Fibroblast of upper back skin (primary cell): ENCODE measurements at places on chromosomes 12 and 14.

GRCh38 chr14:104136472-104137296 is 1.7 kb upstream of the KIF26A start:
- no peak for DNase-seq

GRCh38 chr14:104369208-104369607 is 210.4 kb upstream of the C14orf180 start:
- no peak for DNase-seq

DNA sequence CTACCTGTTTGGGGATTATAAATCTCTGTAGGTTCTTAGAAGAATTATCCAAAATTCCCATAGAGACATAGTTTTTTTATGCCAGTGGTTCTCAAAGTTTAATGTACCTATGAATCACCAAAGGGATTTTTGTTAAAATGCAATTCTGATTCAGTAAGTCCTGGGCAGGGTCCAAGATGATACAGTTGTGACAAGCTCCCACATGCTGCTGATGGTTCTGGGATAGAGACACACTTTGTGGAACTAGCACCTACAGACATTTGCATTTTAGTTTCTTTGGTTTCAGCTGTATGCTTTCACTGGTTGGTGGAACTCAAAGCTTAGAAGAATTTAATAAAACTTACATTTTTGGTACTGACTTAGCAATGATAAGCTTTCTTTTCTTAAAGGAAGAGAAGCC is 80.4 kb downstream of the PTCSC3 start:
- peak; percentile 50 for DNase-seq

GRCh38 chr12:129079719-129080118 is 226.4 kb downstream of the GLT1D1 start:
- no peak for DNase-seq

GRCh38 chr14:76518366-76518765 is 142.4 kb downstream of the ESRRB start:
- DNase-seq = no peak

GRCh38 chr14:79924551-79924950 is 286.8 kb downstream of the DIO2 start:
- DNase-seq = no peak

DNA sequence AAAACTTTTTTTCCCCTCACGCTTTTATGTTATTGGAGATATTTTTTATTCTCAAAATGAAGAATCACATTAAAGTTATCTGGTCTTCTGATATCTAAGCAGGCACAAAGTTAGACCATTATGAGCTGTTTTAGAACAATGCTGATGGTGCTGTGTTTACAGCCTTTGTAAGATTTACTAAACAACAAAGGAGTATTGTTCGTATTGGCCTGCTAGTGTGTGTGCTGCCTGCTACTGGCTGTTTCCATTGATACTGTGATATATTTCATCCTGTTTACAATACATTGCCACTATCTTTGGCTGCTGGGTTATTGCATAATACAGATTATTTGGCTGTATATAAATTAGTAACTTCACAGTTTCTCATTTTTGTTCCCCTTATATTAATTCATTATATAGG is 220.8 kb downstream of the ITPR2 start:
- no peak for DNase-seq

DNA sequence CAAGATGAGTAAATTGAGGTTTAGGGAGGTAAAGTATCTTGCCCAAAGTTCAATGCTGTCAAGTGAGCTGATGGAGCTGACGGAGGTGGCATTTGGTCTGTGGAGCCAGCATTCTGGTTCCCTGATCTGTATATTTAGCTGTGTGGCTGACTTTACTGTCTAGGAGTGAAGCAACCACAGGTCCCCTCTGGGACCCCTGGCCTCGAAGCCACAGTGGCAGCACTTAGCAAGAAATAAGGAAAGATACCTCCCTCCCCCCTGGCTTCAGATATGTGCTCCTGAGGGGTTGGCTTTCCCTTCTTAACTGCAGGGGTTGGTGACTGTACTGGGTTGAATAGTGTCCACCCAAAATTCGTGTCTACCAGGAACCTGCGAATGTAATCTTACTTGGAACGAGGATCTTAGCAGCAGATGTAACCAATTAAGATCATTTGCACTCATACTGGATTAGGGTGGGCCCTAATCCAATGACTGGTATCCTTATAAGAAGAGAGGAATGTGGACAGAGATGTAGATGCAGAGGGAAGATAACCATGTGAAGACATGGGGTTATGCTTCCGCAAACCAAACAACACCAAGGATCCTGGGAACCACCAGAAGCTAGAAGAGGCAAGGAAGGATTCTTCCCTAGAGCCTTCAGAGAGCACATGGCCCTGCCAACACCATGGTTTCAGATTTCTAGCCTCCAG is 2.0 kb upstream of the ACVR1B start:
- peak; percentile 31 for DNase-seq

GRCh38 chr12:113040722-113041171 is 15.8 kb upstream of the DTX1 start:
- peak; percentile 35 for DNase-seq

GRCh38 chr12:108640802-108641445 is 7.2 kb upstream of the SELPLG start:
- DNase-seq = peak; percentile 59

- no peak for DNase-seq
Measured at GRCh38 chr12:52585946-52586345, 12.3 kb upstream of the KRT74 start.

DNA sequence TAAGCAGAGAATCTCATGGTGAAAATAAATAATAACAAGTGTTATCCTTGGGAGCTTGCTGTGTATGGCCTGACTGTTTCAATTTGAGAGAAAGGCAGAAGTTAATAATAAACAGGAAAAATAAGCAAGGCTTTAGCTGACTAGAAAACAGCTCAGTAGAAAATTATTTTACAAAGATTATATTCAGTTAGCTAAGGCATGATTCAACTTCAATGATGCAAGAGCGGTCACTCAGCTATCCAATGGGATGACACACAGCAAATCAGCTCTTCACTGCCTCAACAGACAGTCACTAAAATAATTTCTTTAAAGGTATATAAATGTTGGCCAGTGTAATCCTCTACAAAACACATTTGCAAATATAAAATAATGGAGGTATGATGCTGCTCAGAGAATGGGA is 18.6 kb downstream of the GSTZ1 start:
- DNase-seq = peak; percentile 48

DNA sequence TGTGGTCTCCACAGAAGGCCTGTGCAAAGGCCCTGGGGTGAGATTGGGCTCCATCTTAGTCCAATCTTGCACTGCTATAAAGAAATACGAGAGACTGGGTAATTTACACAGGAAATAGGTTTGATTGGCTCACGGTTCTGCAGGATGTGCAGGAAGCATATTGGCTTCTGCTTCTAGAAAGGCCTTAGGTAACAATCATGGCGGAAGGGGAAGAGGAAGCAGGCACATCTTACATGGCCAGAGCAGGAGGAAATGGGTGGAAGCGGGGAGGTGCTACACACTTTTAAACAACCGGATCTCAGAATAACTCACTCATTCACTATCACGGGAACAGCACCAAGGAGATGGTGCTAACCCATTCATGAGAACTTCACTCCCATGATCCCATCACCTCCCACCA is 55.4 kb downstream of the FAR2 start:
- no peak for DNase-seq

DNA sequence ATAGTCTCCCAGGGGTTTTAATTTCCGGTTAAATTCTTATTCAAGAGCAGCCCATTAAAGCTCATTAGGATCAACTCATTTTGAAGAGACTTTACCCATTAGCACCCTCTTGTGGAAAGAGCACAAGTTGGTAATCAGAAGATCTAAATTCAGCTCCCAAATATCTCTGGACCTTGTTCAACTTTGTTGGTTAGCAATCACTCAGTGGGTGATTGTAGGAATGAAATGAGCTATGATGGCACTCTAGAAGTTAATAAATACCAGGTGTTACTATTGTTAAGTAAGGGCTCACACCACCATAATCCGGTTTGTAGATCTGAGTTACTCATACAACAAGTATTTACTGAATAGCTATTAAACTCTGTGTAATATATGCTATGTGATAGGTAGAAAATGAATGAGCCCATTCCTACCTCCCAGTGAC is 42.9 kb downstream of the TRIP11 start:
- peak; percentile 96 for DNase-seq

DNA sequence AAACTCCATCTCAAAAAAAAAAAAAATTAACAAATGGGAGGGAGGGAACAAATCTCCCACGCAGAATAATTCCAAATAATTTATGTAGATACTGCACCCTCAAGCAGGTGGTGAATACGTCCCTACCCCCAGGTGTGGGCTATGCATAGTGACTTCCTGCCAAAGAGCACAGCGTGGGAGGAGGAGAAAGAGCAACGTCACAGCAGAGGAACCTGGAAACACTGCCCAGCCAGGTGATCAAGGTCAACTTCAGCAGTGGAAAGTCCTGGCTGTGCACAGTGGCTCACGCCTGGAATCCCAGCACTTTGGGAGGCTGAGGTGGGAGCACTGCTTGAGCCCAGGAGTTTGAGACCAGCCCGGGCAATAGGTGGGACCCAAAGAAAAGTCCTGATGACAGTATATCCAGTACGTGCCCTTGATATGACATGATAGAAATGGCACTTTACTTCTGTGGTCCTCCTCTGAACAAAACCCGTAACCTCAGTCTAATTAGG is 9.5 kb downstream of the CINP start:
- no peak for DNase-seq

DNA sequence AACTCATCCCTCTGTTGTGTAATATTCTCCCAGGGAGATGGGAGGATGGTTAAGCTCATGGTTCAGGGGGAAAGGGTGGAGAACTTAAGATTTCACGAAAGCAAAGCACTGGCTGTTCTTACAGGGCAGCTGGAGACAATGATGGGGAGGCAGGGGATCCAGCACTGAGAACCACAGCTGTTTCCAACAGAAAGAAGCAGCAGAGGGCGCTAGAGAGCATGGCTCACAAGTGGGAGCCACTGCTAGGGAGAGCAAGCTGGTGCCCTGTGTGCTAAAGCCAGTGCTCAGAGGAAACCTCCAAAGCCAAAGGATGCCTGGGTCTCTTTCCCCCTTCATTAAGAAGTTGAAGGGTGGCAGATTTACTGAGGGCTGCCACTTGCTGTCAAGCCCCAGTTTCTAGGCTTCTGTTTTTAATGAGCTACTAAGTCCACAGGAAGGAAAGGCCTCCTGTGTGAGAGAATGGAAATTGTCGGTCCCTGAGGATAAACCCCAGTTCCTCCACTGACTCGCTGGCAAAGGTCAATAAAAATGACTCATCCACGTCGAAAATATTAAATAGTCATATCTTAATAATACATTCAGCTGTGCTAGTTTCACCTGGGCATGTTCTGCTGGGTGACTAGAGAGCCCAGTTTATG is 199.7 kb downstream of the ANO2 start:
- DNase-seq = peak; percentile 71

DNA sequence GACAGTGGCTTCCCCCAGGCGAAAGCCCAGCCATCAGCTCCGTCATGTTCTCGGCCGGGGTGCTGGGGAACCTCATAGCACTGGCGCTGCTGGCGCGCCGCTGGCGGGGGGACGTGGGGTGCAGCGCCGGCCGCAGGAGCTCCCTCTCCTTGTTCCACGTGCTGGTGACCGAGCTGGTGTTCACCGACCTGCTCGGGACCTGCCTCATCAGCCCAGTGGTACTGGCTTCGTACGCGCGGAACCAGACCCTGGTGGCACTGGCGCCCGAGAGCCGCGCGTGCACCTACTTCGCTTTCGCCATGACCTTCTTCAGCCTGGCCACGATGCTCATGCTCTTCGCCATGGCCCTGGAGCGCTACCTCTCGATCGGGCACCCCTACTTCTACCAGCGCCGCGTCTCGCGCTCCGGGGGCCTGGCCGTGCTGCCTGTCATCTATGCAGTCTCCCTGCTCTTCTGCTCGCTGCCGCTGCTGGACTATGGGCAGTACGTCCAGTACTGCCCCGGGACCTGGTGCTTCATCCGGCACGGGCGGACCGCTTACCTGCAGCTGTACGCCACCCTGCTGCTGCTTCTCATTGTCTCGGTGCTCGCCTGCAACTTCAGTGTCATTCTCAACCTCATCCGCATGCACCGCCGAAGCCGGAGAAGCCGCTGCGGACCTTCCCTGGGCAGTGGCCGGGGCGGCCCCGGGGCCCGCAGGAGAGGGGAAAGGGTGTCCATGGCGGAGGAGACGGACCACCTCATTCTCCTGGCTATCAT is 663 bp downstream of the PTGER2 start:
- no peak for DNase-seq

GRCh38 chr14:32800320-32800719 is 138.4 kb upstream of the NPAS3 start:
- DNase-seq = no peak

- peak; percentile 53 for DNase-seq
Measured at GRCh38 chr12:75488553-75488952, 8.0 kb downstream of the GLIPR1 start.

- DNase-seq = no peak
Measured at GRCh38 chr12:69324797-69325466, 23.2 kb upstream of the LYZ start.

DNA sequence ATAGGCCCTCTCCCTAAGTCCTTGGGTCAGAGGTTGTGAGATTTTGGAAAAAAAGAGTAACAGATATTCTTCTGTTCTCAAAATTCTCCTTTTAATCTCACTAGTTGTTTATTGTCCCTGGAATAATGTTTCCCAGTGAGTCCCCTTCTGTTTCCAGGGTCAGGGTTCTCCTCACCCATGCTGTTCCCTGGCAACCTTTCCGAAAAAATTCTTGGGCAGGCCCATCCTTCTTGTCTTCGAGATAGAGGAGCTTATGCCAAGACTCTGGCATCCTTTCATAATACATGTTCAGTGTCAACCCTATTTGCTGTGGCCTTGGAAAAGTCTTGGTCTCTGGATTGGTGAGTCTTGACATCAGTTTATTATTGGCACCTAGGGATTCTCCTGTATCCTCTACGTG is 212.4 kb upstream of the FAR2 start:
- no peak for DNase-seq

DNA sequence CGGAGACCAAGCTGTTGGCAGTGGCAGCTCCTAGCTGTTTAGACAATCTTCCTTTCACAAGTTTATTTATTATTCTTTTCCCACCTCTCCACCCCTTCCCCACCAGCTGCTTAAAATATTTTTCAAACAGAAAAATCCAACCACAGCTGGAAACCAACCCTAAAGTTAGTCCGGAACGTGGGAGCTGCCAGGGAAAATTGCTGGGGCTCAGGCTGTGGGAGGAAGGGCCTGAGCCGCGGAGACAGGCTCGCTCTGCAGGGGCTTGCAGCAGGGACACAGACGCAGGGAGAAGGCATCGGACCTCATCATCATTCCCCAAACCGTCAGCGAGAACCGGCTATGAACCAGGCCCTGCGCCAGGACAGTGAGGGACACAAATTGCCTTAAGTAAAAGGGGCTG is 16.1 kb upstream of the TMEM106C start:
- DNase-seq = peak; percentile 29

GRCh38 chr14:105776924-105777323 is 250.5 kb downstream of the TMEM121 start:
- DNase-seq = no peak

DNA sequence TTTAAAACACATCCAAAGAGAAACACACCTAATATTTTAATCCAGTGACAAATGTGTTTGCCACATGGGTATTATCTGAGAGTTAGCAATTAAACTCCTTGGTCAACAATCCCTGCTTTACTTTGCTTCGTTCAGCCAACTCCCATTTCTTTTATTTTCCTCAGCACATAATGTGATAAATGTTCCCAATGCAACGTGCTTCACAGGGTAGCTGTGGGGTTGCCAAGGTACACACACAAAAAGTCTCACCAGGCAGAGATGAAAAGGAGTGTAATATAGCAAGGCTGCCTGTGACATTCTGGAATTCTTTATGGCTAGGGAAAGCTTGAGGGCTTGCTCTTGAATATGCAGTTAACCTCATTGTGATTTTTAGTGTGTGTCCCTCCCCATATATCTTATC is 208.0 kb upstream of the DIO2 start:
- DNase-seq = no peak
